Stimulated activated CD4-positive, alpha-beta T cell treated with anti-CD3 and anti-CD28 coated beads, Interleukin-1b, Interleukin-23, amount 100 ng/mL, for 1 hour (primary cell): ENCODE measurements at places on chromosomes 3 and 15.

DNA sequence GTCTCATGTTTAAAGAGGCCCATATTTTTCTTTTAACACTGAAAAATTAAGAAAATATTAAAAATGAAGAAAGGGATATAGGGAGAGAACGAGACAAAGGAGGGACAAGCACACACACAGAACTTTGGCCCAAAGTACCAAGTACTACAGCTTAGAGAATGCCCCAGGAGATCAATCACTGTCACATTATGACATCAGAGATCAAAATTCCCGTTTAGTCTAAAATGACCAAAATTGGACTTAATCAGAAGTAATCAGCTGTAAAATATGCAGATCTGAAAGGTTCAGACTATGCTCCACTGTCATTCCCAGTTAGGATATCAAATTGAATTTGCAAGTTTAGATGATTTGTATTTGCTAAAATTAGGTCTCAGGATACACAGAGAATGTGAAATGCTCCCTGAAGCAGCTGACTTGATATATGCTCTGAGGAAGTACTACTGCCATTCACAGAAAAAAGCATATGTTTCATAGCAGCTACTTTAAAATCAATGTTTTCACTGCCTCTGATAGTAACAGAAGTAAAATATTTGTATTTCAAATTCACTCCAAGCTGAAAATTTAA is 123.0 kb downstream of the PEAK1 start:
- no peak for DNase-seq

DNA sequence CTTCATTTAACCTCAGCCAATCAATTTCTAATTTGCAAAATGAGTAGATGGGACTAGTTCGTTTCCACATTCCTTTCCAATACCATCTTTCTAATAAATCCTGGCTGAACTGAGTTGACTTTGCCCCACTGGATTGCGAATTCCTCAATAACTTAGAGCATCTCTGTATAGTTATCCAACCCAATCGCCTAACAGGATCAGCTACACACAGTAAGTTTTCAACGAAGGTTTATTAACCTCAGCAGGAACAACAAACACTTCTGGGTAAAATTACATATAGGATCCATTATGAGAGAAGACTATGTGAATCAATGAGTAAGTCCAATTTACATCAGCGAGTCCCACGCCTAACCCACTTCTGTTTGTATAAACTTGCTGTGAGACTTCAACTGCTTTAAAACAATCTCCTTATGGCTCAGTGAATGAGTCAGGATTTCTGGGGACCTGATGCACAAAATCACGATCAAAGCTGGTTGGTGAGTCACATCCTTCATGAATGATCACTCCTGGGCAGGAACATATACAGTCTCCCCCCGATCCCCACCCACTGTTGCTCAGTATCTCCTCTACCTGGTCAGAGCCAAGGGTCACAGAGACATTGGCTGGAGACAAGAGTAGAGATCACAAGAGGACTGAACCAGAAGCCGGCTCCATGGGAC is 142.8 kb downstream of the EDEM1 start:
- DNase-seq: no peak

DNA sequence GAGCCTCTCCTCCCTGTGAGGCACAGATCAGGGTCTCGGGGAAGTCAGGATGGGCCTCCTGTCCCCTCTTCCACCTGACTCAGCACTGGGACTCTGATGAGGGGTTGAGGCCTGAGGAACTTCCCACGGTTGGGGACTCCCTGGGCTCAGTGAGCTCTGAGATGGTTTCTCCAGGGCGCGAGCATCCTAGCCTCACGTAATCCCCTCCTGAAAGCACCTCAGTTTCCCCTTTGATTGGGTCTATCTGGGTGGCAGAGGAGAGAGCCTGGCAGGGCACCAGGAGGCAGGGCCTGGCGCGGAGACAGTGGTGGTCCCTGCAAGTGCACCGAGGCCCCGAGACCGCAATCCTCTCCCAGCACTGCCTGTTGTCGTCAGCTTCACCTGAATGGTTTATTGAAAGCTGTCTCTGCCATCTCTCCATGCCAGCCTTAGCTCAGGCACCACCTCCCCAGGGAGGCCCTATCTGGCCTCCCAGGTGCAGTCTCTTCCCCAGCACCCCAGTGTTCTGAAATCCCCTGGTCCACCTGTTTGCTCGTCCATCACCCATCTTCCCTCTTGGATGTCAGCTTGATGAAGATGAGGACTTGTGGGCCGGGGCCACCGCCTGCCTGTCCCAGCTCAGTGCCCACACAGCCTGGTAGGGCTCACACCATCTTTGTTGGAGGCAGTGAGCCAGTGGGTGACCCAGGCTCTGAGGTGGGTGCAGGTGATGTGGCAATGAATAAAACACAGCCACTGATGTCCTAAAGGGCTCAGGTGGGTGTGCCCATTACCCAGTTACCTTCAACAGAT is 52.2 kb upstream of the PCSK6 start:
- DNase-seq: no peak

DNA sequence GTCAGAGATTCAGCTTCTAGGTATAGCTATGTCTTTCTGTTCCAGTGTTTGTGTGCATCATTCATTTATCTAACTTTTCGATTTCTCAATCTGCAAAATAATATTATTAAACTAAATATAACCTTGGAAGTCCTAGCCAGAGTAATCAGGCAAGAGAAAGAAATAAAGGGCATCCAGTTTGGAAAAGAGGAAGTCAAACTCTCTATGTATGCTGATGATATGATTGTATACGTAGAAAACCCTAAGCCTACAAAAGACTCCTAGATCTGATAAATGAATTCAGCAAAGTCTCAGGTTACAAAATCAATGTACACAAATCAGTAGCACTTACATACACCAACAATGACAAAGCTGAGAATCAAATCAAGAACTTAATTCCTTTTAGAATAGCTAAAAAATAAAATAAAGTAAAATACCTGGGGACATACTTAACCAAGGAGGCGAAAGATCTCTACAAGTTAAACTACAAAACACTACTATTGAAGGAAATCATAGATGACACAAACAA is 718.2 kb downstream of the NTRK3 start:
- DNase-seq: no peak

- DNase-seq: no peak
These were observed 127.5 kb downstream of the MEGF11 start for GRCh38 chr15:66126031-66126441.

GRCh38 chr3:180267202-180267843 is 230.6 kb upstream of the PEX5L start:
- no peak for DNase-seq

DNA sequence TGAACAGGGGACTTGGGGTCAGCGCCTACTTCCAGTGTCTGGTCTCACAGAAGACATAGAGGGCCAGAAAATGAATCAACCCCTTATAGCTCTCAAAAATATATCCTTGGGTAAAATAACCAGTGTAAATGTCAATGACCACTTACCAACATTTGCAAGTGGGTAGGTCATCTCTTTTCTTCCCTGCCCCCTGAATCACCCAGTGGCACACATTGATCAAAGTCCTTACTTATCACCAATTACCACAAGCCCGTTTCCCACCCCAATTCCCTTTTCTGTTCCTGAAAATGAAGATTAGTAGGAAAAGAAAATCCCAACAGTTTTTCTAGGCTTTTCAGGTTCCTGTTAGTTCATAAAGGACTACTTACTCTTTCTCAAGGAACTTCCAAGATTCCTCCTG is 70.5 kb upstream of the HEG1 start:
- DNase-seq: no peak

DNA sequence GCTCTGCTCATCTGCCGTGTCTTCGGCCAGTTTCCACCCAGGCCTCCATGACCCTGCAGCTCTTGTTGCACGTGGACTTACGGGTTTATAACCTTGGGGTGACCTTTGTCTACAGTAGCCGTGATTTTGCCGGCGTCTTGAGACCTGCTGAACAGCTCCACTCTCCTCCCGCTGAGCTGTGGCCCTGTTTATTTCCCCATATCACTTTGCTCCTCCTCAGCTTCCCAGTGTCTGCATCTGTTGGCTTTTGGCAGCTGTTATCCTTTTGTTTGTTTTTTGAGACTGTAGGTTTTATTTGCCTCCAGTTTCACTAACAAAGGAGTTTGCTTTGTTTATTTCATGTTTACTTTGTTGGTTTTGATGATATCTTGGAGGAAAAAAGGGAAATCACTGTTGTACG is 29.3 kb upstream of the SLC28A1 start:
- DNase-seq: no peak

GRCh38 chr3:171459137-171459941 is 866 bp downstream of the TNIK start:
- peak; percentile 22 for DNase-seq

DNA sequence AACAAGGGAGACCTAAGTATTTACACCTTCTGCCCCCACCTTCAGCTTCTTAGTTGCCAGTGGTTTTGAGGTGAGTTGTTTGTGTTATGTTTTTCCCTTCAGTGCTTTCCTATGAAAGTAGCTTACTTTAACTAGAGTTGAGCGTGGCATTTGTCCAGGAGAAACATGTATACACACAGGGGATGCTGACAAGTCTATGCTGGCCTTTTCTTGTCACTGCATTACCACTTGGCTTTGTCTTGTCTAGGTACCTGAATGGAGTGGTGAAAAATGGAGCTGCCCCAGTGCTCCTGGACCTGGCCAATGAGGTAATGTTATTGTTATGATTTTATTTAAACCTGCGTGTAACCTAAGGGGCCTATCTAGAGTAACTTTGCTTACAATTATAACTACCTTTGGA is 74.4 kb downstream of the CDIN1 start:
- no peak for DNase-seq

- DNase-seq: no peak
These were observed at the start of gene PLXND1 for GRCh38 chr3:129606636-129607390. TSS of gene PLXND1 (minus strand) at chr3:129606676. CDS start at chr3:129606639, 37 bp downstream.

- no peak for DNase-seq
These were observed 27.8 kb upstream of the ATP2B2 start for GRCh38 chr3:10532939-10533736.

GRCh38 chr15:39213385-39213840 is 367.5 kb upstream of the THBS1 start:
- no peak for DNase-seq

DNA sequence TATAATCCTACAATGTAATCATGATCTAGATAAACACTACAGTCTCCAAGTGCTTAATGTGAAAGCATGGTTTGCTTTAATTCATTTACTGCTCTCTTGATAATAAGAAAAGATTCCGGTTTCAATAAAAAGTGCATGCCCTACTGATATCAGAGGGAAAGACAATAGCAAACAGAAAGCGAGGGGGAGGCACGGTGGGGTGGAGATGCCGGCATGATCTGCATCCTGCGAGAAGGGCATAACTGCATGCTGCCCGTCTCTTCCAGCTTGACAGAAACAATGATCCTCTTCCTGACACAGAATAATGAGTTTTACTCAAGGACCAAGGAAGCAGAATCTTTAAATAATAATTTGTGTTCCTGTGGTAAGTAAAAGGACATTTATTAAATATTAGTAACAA is 51.7 kb downstream of the GOLIM4 start:
- no peak for DNase-seq

DNA sequence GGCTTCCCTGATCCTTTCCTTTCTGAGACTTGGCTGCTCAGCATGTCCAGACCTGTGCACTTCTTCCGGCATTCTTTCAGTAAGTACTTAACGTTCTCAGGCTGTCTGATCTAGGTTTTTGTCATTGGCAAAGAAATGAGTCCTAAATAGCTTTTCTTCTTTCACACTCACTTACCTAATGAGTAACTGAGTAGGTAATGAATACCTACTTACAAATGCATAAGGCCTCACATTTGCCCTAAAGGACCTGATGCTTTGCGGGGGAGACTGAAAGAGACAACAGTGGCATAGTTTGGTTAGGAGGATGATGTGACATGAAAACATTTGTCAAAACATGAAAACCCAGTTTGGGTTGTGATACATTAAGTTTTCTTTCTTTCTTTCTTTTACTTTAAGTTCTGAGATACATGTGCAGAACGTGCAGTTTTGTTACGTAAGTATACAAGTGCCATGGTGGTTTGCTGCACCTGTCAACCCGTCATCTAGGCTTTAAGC is 516.7 kb upstream of the CFAP20DC start:
- DNase-seq: no peak

- no peak for DNase-seq
These were observed 40.2 kb downstream of the GPR156 start for GRCh38 chr3:120244834-120245225.

DNA sequence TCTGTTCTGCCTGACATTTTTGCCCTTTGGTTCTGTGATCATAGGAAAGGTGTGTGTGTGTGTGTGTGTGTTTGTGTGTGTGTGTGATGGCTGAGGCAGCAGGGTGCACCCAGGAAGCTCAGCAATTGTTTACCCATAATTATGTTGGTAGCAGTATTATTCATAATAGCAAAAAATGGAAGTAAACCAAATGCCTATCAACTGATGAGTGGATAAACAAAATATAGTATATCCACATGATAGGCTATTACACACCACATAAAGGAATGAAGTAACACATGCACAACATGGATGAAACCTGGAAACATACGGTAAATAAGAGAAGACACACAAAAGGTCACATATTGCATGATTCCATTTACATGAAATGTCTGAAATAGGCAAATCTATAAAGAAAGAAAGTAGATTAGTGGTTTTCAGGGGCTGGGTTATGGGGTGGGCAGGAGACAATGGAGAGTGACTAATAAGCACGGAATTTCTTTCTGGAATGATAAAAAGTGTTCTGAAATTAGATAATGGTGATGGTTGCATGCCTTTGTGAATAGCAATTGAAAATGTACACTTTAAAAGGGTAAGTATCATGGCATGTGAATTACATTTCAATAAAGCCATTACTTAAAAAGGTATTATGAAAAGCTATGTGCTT is 167.2 kb downstream of the POLR2M start:
- no peak for DNase-seq

DNA sequence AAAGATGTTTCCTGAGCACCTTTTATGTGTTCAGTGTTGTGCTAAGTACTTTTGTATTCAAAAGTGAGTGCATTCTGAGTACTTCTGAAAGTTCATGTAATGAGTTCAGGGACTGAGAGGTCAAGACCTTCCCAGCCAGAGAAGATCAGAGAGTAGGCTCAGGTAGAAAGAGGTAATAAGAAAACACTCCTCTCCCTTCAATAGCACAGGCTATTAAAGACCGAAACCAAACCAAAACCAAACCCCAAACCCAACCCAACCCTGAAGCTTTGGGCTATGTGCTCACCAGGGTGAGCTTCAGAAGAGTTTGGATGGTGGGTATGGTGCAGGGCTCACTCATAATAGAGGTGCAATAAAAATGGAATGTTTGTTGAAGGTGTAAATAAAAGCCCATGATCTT is 76.7 kb upstream of the FAM3D start:
- no peak for DNase-seq

GRCh38 chr15:31238906-31239305 is 87.7 kb upstream of the KLF13 start:
- no peak for DNase-seq

GRCh38 chr3:124281453-124282316 is 289.8 kb upstream of the ROPN1 start:
- DNase-seq: no peak

DNA sequence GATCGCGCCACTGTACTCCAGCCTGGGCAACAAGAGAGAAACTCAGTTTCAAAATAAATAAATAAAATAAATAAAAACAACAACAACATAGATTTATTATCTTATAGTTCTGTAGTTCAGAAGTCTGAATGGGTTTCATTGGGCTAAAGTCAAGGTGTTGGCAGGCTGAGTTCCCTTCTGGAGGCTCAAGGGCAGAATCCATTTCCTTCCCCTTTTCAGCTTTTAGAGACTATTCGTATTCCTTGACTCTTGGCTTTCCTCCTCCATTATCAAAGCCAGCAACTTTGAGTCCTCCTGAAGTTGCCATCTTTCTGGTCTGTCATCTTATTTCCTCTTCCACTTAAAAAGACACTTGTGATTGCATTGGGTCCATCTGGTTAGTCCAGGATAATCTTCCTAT is 12.1 kb downstream of the BLM start:
- DNase-seq: no peak
